Hepatocyte (in vitro differentiated cells): ENCODE measurements at places on chromosomes 2 and 18. TPM values are rescaled to one million over a fixed set of nuclear protein-coding genes. Genes with fewer than 3 reads are reported as not detected.

DNA sequence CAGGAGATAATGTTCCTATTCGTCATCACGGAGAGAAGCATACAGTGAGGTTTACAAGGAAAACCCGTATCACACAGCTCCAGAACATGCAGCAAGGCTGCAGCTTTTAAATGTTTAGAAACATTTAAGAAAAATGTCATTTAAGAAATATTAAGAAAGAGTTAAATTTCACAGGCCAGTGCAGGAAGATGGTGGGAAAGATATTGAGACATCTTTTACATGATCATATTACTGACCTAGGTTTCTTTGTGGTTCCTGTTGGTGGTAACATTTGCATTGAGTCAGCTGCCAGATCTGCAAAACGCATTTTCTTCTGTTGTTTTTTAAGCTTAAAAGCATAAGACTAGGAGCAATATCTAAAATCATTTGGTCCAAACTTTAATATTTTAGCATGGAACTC lies 44.9 kb downstream of the CPO start:
- DNase-seq = no peak

DNA sequence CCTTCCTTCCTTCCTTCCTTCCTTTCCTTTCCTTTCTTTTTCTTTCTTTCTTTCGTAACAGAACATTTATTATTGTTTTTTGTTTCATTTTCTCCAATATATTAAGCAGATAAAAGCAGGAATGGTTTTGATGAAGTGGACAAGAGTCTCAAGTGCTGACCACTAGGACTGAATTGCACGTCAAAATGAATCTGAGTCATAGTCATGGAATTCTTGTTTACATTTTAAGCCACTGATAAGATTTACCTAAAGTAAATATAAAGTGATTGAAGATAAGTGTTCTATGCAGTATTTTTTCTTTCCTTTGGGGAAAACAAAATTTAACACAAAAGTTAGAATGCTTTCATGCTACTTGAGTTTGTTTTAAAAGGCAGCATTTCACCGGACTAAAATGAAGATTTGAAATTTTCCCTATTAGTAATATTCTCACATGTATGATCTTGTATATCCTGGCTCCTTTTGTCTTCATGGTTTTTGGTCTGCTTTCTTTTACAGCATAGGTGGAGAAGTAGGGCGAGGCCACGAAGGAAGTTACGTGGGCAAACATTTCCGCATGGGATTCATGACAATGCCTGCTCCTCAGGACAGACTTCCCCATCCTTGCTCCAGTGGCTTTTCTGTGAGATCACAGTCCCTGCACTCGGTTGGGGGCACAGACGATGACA lies 113.5 kb downstream of the NYAP2 start:
- DNase-seq = peak; percentile 21

GRCh38 chr2:79389481-79389880 lies 123.4 kb upstream of the CTNNA2 start:
- no peak for DNase-seq

FAP gene
- total RNA-seq = 44.5 and 67.8 TPM in 2 replicates
